ENCODE measurements at places on chromosomes 6 and 20.

GRCh38 chr6:80537118-80537972, 430.9 kb downstream of the BCKDHB start:
- no peak for DNase-seq

GRCh38 chr6:43782764-43783513, 12.9 kb downstream of the VEGFA start:
- DNase-seq = no peak

DNA sequence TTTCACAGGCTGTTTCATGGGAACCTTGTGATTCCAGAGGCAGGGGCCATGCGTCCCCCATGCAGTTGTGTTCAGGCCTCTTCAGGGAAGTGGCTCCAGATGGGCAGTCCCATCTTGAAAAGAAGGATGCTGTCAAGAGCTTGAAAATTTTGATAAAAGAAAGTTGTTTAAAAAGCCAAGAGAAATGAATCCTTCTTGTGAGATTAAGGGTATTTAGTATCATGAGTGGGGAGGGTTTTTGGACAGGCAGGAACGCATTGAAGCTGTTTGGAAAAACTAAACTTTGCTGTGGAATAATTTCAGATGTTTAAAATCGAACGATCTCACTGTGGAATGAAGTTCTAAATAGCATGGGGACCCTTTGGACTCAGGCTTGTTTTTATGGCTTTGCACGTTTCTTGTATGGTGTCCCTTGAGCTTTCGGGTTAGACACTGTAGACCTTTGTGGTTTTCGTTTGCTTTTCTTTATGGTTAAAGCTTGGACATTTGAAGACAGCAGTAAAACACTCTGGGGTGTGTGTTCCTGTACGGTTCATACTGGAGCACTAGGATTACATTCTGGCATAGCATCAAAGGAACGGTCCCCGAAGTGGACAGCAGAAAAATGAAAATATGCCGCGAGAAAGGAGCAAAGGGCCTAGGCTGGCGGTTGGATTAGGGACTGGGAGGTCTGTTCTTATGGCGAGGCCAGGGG, 18.2 kb downstream of the KIF25 start:
- DNase-seq = no peak

DNA sequence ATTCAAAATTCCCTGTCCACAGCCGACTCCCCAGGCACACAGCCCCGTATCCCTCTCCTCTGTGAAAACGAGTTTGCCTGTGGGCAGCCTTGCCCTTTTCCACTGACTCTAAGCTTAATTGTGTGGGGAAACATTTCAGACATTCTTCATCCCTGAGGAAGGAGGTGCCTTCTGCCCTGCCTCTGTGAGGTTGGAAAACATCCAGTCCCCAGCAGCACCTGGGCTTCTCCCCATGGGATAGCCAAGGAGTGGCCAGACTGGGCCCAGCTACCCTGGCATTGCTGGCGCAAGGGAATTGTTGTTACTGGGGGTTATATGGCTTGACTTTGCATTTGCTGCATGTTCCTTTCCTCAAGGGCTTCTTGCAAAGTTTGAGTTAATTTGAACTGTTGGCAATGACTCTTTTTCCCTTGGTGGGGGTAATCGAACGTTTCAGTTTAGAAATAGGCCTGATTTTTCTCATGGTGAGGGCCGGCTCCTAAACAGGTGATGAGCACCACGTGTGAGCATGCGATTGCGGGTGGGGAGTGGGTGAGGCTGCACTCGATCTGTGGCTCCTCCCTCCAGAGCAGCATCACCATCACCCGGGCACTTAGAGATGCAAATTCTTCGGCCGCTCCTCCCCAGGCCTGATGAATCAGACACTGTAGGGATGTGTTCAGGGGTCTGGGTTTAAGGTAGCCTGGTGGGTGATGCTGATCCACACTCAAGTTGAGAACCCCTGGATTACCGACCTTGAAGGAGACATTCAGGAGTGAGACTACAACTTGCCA, 29.9 kb downstream of the GABRR2 start:
- DNase-seq = no peak

- DNase-seq = no peak
Measured at GRCh38 chr20:18849131-18849530, 35.5 kb downstream of the SCP2D1 start.

- DNase-seq = no peak
Measured at GRCh38 chr20:51044796-51045195, 21.9 kb upstream of the KCNG1 start.

GRCh38 chr6:166834049-166834448, 122.3 kb downstream of the RNASET2 start:
- no peak for DNase-seq

DNA sequence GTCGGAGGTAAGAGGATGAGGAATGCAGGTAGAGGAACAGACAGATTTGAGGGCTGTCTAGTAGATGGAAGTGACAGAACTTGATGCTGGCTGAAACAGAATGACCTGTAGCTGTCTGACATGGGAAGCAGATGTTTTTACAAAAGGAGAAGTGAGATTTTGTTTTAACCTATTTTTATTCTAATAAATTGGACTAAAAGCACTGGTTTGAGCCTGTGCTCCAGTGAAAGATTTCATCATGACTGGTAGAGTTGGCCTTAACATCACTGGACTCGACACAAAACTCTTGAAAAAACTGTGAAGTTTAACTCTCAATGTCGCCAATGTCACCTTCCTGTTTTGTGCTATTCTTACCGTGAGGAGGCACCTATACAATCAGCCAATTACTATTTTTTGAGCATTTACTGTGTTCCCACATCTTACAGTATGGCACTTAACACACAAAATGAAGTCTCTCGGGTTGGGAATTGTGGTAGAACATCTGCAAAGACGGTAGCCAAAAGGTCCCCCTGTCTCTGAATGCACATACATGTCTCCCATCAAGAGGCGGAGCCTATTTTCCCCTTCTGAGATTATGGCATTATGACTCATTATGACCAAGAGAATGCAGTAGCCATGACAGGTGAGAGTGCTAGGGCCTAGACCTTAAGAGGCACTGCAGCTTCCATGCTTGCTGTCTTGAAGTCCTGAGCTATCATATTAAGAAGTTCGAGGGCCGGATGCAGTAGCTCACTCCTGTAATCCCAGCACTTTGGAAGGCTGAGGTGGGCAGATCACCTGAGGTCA, 93.2 kb downstream of the FOXF2 start:
- no peak for DNase-seq

DNA sequence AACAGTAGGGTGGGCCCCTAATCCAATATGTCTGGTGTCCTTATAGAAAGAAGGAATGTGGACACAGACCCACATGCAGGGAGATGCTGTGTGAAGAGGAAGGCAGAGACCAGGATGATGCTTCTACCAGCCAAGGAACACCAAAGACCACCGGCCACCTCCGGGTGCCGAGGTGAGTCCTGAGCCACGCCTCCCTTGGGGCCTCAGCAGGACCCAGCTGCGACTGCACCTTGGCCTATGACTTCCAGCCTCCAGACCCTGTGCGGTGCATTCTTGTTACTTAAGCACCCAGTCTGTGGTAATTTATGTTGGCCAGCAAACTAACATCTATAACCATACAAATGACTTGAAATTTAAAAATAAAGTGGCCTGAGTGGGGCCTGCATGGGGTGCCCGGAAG, 79.5 kb upstream of the QKI start:
- DNase-seq = no peak

- DNase-seq = no peak
Measured at GRCh38 chr6:5059036-5059896, 25.9 kb upstream of the PPP1R3G start.

DNA sequence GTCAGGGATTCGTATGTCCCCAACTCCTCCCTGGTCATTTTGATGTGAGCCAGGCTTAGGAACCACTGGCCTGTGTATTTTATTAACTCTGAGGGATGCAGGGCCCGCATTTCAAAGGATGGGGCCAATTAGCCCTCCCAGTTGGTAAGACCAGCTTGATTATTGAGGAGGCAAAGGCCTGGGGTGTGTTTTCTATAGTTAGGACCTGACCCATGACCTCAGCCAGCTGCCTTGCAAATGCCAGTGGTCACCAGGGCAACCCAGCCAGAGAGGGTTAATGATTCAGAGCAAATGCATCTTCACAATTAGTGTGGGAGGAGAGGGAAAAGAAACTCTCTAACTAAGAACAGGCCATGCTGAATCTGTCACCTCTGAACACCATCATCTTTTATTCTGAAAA, 835.4 kb downstream of the MAFB start:
- DNase-seq = no peak

All from stimulated activated CD4-positive, alpha-beta T cell treated with anti-CD3 and anti-CD28 coated beads, Interleukin-1b, Interleukin-23, amount 100 ng/mL, for 48 hours (primary cell).